Left forelimb (tissue), 1 donor: ENCODE measurements at places on chromosomes 3 and 15.

GRCh38 chr15:66249605-66250174 is 3.9 kb downstream of the MEGF11 start:
- no peak for DNase-seq

DNA sequence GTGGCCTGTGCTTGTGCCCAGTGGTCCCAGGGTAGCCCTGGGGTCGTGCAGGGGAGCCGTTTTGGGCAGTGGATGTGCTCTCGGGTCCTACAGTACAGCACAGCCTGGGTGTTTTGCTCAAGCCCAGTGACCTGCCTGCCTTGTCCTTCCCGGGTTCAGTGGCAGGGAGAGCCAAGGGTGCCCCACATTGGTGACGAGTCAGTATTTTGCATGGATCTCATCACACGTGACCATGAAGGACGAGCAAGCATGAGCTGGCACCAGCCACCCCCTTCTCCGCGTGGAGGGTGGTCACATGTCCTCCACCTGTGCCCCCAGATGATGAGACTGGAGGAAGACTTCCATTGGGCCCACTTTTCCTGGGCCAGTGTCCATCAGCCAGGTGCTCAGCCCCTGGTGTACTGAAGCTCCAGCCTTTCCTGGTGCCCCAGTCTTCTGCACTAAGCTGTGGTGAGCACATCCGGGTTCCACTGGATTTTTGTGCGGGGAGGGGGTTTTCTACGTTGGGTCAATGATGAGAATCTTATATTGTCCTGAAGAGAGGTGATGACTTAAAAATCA is 197.5 kb downstream of the UBE3A start:
- DNase-seq: peak; percentile 47

DNA sequence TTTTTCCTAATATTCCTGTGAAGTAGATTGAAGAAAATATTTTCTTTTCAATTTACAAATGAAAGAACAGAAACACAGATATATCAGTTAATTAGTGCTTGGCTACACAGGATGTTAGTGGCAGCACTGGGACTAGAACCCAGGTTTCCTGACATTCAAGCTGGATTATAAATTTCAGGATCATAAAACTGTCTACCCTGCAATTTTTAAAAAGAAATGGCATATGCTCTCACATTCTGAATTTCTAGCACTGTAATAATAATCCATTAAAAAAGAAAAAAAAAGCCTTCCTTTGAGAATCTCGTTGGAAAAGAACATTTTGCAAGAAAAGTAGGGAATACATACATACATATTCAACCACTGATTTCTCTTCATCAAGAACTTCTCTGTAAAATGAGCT is 9.3 kb upstream of the DPH6 start:
- no peak for DNase-seq

GRCh38 chr15:85727068-85727467 is 67.7 kb downstream of the KLHL25 start:
- DNase-seq: no peak

DNA sequence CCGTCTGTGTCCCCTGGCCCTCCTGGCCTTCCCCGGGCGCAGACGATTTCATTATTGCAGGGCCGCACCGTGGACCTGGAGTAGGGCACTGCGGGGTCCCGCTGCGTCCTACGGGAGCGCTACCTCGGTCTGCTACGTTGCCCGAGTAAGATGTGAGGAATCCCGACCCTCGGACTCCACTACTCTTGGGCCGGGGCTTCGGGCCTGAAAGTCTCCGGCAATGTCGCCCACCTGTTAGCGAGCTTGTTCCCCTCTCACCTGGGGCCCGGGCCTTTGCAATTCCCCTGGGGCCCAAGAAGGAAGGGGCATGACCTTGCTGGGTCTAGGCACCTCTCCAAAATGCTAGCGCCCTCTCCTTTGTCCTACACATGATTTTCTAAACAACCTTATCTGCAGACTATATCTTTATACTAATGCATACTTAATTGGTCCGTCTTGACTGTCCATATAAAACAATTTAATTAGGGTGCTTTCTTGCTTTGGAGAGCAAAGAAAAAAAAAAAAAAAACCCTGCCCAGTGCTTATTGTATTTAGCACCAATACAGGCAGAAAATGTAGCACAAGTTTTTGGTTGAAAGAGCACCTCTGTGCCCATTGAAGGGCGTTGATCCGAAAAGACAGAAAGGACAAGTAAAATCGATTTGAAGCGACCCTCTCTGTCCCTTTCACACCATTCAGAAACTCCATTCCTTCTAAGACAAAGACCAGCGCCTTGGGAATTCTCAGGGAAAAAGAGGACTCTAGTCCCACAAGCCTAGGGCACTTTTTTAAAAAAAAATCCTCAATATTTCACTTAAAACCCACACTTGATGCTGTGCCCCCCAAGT is 7.0 kb upstream of the NR2F2 start:
- no peak for DNase-seq
